ENCODE measurements at places on chromosomes 6 and 20. TPM values are rescaled to one million over a fixed set of nuclear protein-coding genes. Genes with fewer than 3 reads are reported as not detected.

DNA sequence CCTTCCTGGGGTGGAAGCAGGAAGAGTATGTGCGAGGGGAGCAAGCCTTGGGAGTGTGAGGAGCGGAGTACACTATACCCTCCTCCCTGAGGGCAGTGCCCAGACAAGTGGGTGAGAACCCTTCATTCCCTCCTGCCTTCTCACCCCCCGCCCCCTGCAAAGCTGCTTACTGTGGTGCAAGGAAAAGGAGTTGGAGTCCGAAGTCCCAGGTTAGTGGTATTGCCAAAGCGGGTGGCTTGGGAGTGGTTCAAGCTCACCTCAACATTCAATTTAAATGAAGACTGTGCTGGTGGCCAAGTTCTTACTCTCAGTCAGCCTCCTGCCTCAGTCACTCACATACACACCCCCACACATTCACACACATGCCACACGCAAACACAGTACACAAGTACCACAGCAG lies 74.7 kb upstream of the PRDM1 start:
- DNase-seq: no peak

DNA sequence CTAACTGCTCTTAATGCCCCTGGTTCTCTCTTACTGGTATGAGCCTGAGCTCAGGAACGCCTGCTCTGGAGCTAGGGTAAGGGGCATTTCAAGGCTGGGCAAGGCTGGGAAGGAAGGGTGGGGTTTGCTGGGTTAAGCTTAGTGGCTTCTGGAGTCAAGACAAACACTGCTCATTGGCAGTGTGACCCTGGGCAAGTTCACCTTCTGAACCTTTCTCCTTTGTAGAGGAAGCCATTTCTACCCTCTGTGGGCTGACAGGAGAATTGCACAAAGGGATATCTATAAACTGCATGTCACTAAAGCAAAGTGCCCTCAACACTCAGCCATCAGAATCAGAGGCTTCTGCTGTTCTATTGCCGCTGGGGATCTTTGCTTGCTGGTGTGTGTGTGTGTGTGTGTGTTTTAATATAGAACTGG lies 20.3 kb upstream of the LRRN4 start:
- peak; percentile 16 for DNase-seq

The GSTA2 gene
- total RNA-seq: not detected

DNA sequence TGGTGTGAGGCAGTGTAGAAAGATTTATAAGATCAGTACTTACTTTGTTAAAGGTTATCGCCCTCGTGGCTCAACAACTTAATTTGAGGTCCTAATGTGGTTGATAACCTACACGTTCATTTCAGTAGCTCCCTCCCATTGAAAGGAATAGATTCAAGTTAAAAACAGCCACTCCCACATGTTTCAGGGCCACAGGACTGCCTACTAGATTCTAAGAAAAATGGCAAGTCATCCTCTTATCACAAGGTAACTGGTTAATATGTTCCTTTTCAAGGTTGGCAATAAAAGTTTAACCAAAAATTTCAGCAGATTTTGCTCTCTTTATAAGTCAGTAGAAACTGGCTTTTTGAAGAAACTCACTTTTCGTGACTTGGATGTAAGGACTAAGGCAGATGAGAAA lies 17.1 kb downstream of the GSTA2 start:
- DNase-seq: no peak

The PTK6 gene
- total RNA-seq: not detected

GRCh38 chr6:123967905-123968304 lies 164.2 kb downstream of the NKAIN2 start:
- DNase-seq: no peak

All from neural crest cell (in vitro differentiated cells).